RKO (cell line): ENCODE measurements at places on chromosomes 7 and 10.

- DNase-seq, result no peak
These were observed 171.4 kb upstream of the NUPR2 start for GRCh38 chr7:56287429-56288138.

DNA sequence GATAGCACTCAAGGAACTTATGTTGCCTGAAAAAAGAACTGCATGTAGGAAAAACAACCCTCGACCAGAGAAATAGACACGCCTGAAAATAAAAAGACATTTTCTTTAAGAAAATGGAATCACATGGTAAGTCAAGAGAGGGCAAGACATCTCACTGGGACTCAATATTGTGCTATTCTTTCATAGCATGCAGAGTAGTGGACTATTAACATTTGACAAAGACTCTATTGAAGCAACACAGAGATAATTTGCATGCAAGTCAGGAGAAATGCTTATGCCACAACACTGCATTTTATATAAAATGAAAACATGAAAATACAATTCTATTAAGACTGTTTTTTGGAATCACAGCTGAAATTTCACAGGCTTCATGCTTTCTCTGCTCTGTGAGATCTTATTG lies 77.9 kb upstream of the RHOBTB1 start:
- DNase-seq, result no peak

DNA sequence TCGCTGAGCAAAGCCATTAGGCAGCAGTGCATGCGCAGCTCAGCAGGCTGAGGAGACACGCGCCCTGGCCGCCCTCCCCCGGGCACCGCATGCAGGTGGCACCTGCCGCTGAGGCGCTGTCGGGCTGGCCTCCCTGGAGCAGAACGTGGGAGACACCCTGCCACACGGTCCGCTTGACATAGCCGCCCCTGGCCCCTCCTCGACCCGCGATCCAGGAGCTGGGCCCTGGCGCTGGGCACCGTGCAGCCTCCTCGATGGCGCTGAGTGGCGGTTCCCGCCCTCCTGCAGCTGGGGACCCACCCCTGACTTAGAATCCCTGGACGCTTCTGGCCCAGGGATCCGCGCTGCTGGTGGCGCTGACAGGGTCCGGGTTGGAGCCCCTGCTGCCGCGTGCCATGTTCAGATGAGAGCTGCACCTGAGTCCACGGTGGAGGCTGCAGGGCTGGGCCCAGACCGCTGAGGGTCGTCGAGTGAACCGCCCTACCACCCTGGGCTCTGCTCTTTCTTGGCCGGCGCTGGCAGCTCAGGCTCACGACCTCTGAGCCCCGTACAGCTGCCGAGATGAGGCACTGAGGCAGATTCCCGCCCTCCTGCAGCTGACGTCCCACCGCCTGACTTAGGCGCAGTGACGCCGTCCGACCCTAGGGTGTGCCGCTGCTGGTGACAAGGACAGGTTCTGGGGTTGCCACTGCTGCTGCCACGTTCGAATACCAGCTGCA lies 116.8 kb downstream of the OR13A1 start:
- no peak for DNase-seq

DNA sequence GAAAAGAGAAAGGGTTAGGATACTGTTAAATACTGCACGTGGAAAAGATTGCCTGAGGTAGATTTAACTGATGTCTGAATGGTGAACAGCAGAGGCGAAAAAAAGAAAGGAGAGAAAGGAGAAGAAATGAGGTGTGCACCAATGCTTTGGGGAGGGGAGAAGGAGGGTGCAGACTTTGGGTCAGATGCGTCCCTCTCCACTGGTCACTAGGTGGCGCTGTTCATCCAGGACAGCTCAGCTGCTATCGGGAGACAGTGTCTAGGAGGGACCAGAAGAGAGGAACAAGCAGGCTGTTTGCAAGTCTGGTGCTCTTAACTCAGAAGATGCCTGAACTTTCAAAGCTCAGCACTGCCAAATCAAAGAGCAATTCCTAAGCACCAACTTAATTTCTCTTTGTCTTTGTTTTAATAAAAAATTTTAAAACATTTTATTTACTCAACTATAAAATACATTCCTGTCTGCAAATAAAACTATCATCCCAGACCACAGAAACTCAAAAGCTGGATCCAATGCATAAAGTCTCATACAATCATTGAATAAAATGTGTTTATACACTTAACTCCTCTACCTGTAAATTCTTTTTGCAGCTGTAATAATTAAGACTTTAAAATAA lies 83.9 kb upstream of the PDLIM1 start:
- DNase-seq, result peak; percentile 82

GRCh38 chr10:52066383-52066782 lies 247.7 kb upstream of the DKK1 start:
- DNase-seq, result peak; percentile 1

DNA sequence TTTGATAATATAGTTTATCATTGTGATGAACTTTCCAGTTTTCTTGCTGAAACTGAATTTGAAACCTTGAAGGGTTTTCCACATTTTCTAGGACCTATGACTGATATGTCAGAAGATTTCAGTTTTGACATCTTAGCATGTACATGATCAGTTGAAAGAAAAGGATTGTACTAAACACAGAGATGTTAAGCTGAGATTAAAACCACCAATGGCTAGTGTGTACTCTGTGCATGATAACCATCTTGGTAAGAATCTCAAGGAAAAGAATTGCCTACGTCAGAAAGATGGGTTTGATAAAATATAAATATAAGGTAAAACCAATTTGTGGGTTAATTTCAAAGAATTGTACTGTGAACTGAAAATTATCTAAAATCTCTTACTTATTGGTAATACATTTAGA lies 776.4 kb downstream of the GATA3 start:
- DNase-seq, result no peak

DNA sequence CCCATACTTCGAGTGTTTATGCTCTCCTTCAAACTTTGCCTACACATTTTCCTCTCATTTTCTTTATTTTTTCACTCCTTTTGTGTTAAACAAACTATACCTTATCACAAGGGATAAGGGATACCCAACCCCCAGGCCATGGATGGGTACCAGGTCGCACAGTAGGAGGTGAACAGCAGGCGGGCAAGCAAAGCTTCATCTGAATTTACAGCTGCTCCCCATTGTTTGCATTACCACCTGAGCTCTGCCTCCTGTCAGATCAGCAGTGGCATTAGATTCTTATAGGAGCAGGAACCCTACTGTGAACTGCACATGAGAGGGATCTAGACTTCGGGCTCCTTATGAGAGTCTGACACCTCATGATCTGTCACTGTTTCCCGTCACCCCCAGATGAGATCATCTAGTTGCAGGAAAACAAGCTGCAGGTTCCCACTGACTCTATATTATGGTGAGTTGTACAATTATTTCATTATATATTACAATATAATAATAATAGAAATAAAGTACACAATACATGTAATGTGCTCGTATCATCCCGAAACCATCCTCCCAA lies 28.5 kb downstream of the ZC3HC1 start:
- DNase-seq, result peak; percentile 81

DNA sequence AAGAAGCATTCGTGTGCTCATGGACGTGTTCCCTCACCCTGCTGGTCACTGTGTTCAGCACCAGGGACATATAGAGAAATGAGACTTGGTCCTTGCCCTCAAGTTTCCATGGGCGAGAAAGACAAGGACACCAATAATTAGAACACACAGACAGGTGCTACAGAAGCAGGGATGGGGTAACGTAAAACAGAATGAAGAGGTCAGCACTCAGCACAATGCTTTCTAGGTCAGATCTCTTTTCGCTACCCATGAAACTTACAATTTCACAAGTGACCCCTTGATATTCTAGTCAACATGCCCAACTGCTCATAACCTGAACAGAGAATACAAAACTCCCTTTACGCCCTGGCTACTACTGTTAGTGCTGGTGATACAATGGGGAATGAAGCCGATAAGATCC lies 6.0 kb upstream of the ANK3 start:
- DNase-seq, result no peak

DNA sequence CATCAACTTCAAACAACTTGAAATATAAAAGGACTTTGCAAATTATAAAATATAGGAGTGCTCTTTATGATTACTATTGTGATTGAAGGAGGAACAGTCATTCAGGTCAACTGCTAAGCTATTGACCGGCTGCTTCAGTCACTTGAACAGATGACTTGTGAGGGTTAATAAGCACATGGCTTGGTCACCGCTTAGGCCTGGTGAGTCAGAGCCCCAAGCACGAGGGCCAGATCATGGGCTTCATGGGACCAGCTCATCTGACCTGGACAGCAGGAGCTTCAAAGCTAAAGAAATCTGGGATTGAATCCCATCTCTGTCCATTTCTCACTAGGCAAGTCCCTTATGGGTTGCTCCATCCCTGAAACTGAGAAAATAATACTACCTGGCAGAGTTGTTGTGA lies 60.4 kb upstream of the ADO start:
- DNase-seq, result peak; percentile 54

DNA sequence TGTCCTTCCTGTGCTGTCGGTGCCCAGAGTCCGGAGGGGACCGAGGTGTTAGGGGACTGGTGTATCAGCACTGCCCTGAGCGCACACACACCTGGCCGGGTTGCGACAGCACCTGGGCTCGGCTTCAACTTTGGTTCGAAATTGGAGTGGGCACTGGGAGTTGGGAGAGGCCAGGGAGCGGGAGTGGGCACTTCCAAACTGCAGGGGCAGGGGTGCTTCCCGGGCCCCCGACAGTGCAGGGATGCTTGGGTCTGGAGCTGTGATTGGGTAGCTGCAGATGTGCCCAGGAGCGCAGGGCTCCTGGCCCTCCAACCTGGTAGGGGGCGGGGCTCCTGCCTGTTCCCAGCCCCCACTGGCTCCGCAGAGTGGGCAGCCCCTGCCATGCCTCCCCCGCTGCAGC lies 7.7 kb downstream of the BBS9 start:
- DNase-seq, result no peak

- no peak for DNase-seq
These were observed 734 bp downstream of the PCLO start for GRCh38 chr7:83161899-83162401.

DNA sequence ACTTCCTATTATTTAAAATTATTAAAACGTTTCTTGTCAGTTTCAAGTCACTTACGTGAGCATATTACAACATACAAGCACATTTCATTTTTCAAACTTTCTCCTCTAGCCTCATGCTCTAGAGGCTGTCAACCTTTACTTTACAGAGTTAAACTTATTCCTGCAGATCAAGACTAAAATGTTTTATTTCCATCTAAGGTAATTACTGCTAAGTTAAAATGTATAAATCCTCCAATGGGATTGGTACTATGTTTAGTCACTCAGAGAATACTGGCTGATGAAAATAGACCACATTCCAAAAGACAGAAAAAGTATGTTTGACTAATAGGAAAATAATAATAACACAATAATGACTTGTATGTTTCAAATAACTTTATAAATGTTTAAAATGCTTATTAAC lies 8.4 kb upstream of the TRDMT1 start:
- DNase-seq, result peak; percentile 68

- DNase-seq, result peak; percentile 37
These were observed 77.8 kb downstream of the JAZF1 start for GRCh38 chr7:28102797-28103196.

DNA sequence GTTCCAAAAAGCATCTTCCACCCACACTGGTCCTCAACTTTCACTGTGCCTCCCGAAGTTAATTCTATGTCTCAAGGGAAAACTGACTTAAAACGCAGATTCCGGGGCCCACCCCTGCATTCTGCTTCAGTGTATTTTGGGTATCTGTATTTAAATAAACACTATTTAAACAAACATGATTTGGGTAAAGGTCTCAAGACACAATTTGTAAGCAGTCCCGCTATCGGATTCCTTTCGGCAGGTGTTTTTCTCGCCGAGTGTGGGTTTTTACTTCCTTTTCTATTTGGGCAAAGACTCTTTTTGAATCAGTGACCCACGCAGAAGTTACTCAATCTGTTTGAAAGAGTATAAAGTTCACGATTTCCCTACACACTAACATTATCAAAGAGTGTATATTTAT lies 1.2 kb downstream of the PDIA4 start:
- no peak for DNase-seq

GRCh38 chr10:8554574-8554973 lies 500.1 kb downstream of the GATA3 start:
- DNase-seq, result no peak

- DNase-seq, result no peak
These were observed 35.5 kb upstream of the CABCOCO1 start for GRCh38 chr10:61627266-61627665.

GRCh38 chr7:31747553-31747952 lies 60.5 kb downstream of the PPP1R17 start:
- peak; percentile 15 for DNase-seq

- DNase-seq, result no peak
These were observed 45.3 kb upstream of the CDK1 start for GRCh38 chr10:60732807-60733516.

- DNase-seq, result no peak
These were observed 17.1 kb downstream of the GBX1 start for GRCh38 chr7:151150388-151150787.

- no peak for DNase-seq
These were observed 33.1 kb downstream of the SEMA3C start for GRCh38 chr7:80885757-80886156.

DNA sequence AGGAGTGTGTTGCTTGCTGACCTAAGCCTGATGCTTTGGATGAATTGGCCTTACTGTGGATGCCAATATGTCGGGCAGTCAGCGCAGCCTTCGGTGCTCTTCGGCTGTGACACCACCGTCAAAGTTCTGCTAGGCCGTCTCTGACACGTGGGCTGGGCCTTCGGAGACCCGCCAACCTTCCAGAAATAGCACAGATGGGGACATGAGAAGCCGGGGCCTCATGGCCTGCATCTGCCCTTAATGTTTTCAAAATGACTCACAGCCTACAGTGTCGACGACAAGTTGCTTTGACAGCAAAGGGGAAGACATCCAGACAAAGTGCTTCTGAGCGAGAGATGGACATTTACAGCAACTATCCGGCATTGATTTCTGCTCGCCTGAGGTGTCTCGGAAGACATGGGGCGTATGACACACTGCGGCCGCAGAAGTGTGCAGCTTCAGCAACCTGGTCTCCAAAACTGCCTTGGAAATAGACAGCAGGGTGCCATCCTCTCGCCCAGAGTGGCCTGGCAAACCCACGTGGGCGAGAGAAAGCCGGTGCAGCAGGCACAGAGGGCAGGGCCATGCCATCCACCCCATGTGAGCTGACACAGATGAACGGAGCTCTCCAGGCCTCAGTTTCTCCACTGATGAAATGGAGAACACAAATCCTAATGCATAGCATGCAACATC lies 94.0 kb upstream of the PPP2R2D start:
- no peak for DNase-seq
